ENCODE measurements at places on chromosomes 13 and 19. TPM values are rescaled to one million over a fixed set of nuclear protein-coding genes. Genes with fewer than 3 reads are reported as not detected.

The FBXO17 gene
- total RNA-seq = 20.6 TPM

The LRRC4B gene
- 0.38 TPM for total RNA-seq

The USHBP1 gene
- total RNA-seq = under 0.01 TPM

The OLFM4 gene
- not detected for total RNA-seq

The EDNRB gene
- total RNA-seq = 5.4 TPM

The VMAC gene
- total RNA-seq = 5.4 TPM

The FUT3 gene
- not detected for total RNA-seq

The ZFP30 gene
- total RNA-seq = 14.6 TPM

All from regular cardiac myocyte (primary cell).